ENCODE measurements at places on chromosomes 2 and 18. TPM values are rescaled to one million over a fixed set of nuclear protein-coding genes. Genes with fewer than 3 reads are reported as not detected.

Gene GLS
- 279 TPM for total RNA-seq

Gene UCN
- total RNA-seq = not detected

Gene SERPINB11
- not detected for total RNA-seq

Gene ANKRD30BL
- total RNA-seq = not detected

Gene CHRNG
- not detected for total RNA-seq

Gene SCYGR4
- not detected for total RNA-seq

Gene EMX1
- total RNA-seq = not detected

Gene QPCT
- 2.2 TPM for total RNA-seq

Gene AGXT
- not detected for total RNA-seq

Gene MAT2A
- total RNA-seq = 94.1 TPM

Gene TTC39C
- 20.8 TPM for total RNA-seq

Gene CKAP2L
- total RNA-seq = 13.3 TPM

Gene RBKS
- total RNA-seq = 1.1 TPM

GRCh38 chr18:38972571-38972970, 1407.0 kb upstream of the CELF4 start:
- no peaks in the 10 kb centered on the region for H3K27me3 ChIP-seq
- DNase-seq = no peak
- no peak overlapping the region for H3K27ac ChIP-seq
- no peaks in the 10 kb centered on the region for H3K36me3 ChIP-seq

DNA sequence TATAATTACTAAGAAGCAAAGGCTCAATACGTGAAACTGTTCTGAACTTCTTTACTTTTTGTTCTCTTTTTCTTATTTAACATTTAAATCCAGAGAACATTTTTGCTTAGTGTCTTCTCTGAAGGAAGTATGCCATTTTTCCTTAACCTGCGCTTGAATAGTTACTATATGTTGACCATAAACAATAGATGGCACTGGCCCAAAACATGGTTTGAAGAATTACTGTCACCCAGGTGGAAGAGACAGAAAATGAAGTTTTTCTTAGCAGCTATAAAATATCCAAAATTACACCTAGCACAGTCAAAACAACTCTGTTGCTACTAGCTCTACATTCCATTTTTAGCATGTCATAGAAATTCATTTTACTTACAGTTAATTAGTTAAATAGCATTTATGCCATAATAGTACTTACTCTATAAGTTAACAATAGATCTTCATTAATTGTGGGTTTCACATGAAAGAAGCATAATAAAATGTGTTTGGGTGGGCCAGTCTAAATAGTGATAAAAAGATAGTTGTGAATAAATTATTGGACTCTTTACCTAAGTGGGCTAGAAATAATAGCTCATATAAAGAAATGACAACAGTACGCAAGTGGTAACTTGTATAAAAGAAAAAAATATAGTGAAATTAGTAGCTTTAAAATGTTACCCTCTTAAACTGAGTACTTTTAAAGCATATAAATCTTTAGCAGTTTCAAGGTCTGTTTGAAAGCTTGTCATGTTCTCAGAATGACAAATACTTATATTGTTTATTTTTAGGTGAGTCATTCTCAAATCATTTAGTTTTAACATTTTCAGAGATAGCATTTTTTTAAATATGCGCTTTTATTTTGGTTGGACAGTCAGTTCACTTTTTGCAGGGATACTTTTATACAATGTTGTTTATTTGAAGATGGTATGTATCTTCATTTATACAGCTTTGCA, 3.7 kb downstream of the ETAA1 start:
- no peak overlapping the region for H3K4me3 ChIP-seq
- peak; percentile 71 for DNase-seq
- peak overlapping the region; percentile 44 for H3K27ac ChIP-seq
- no peaks in the 10 kb centered on the region for H3K4me1 ChIP-seq

DNA sequence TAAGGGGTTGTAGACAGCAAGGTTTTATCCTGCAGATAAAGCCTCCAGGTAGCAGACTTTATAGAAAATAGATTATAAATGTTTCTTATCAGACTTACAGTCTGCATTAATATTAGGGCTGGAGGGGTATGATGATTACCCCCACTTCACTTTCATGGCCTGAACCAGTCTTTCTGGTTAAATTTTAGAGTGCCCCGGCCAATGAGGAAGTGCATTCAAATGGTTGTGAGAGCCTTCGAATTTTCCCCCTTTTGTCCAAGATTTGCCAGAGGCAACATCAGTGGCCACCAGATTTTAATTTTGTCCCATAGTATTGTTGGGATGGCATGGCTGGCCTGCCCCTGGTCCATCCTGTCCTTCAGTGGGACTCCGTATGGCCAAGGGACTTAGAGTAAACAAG, 31.6 kb downstream of the COMMD1 start:
- no peak for DNase-seq
- no peaks in the 10 kb centered on the region for H3K27me3 ChIP-seq
- H3K4me3 ChIP-seq = no peak overlapping the region

- H3K4me3 ChIP-seq = no peak overlapping the region
- no peaks in the 10 kb centered on the region for H3K27me3 ChIP-seq
- DNase-seq = no peak
- H3K4me1 ChIP-seq = peaks cover 2% of the 10 kb centered on the region
Measured at GRCh38 chr2:235539773-235540172, 45.9 kb downstream of the AGAP1 start.

GRCh38 chr2:240162939-240163714, 22.7 kb upstream of the OTOS start:
- no peaks in the 10 kb centered on the region for H3K4me1 ChIP-seq
- no peak overlapping the region for H3K4me3 ChIP-seq
- H3K36me3 ChIP-seq = no peaks in the 10 kb centered on the region
- no peak for DNase-seq
- H3K27ac ChIP-seq = no peak overlapping the region

DNA sequence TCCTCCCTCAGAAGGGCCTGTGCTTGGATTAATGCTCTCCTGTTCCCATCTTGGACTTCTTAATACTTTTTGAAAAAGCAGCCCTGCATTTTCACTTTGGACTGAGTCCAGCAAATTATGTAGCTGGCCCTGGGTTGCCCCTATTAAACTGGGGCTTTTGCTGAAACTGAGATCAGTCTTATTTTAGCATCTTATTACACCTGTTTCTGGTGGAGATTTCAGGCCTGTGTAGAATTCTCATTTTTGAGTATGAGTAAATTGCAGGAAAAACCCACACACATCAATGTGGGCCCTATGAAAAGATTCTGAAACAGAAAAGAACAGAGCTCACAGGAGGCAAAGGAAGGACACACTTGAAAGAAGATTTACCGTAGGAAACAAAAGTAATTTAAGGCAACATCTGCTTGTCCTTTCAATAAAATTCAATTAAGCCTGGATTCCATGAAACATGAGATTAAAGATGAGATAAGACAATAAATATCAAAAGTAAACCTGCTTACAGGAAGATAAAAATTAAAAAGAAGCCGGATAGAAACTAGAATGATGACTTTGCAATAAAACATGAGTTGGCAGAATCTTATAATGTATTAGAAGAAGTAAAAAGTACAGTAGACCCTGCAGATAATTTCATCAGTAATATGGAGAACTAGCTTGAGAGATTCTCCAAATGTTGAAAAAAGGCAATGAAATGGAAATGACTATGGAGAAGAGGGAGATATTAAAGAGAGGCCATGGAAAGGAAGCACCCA, 90.7 kb upstream of the GCFC2 start:
- no peaks in the 10 kb centered on the region for H3K4me1 ChIP-seq
- H3K27me3 ChIP-seq = no peaks in the 10 kb centered on the region
- H3K36me3 ChIP-seq = no peaks in the 10 kb centered on the region

DNA sequence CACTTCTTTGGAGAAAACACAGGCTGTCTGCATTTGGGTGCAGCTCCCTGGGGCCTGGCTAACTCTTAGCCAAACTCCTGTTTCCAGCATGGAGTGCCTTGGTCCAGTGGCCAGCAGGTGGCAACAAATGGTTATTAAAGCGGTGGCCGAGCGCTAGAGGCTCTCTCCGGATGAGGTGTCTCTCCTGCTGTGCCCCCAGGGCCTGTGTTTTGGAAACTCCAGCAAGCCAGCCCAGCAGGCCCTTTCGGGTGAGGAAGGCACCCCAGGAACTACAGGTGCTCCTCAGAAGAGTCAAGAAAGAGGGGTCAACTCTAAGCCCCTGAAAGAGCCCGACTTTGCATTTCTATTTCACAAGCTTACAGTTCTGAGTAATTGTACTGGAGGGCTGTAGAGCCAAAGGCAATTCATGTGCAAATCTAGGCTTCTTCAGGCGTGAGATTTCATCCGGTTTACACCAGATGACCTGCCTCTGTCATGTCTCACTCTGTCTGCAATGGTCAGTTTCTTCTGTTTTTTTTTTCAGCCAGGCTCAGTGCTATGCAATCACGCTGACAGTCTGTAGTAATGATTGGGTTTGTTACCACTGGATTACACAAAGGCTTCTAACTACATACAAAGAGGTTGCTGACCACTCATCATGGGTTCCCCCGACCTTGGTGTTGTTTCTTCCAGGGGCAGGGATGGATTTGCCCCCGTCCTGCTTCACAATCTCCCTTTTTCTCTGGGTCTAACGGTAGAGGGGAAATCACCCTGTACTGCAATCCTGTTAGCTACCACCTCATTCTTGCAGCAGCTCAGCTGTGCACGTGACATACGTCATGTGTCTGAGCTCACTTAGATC, 7.6 kb upstream of the CHRNA1 start:
- H3K4me3 ChIP-seq = no peak overlapping the region
- no peaks in the 10 kb centered on the region for H3K27me3 ChIP-seq
- H3K4me1 ChIP-seq = peaks cover 24% of the 10 kb centered on the region
- peak overlapping the region; percentile 93 for H3K27ac ChIP-seq
- no peaks in the 10 kb centered on the region for H3K36me3 ChIP-seq

- H3K27me3 ChIP-seq = no peaks in the 10 kb centered on the region
- DNase-seq = no peak
- H3K4me3 ChIP-seq = no peak overlapping the region
- no peaks in the 10 kb centered on the region for H3K4me1 ChIP-seq
Measured at GRCh38 chr2:239814861-239815601, 210.1 kb downstream of the NDUFA10 start.

DNA sequence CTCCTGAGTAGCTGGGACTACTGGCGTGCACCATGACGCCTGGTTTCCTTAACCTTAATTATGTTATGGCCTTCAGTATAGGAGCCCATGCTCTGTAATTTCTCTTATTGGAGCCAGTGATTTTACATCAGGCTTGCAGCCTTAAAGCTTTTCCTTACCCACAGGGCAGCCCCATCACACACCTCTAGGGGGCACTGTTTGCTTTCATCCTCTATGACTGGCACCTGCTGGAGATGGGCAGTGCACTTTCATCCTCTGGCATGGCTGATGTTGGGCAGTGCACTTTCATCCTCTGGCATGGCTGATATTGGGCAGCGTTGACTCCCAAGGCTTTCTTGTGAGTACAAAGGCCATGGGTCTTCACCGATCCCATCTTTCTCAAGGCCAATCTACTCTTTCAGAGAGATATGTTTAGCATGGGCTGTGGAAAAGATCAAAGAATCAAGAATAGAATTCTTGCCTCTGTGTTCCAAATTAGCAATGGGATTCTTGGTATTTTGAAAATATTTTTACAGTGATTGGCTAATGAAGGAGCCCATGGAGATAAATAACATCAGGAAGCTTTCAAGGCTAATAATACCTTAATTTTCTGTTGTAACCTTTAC, 80.7 kb upstream of the MEX3C start:
- no peak overlapping the region for H3K27ac ChIP-seq
- no peak for DNase-seq
- H3K4me1 ChIP-seq = no peaks in the 10 kb centered on the region
- H3K27me3 ChIP-seq = no peaks in the 10 kb centered on the region
- H3K36me3 ChIP-seq = no peaks in the 10 kb centered on the region
- H3K4me3 ChIP-seq = no peak overlapping the region

DNA sequence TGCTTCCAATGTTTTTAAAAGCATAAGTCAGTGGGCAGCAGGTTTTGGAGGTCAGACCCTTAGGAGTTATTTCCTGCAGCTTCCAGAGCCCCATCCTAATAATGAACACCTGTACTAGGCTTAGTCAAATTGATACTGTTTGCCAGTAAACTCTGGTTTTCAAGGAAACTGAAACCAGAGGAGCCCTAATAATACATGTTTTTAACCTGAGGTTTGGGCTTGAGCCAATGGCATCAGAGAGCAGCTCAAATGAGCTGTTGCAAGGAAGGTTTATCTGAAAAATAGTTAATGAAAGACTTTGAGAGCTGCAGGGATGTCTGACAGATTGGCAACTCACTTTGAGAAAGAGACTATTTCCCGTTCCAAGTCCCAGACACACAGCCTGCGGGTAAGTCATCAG, 54.6 kb downstream of the DCC start:
- H3K27me3 ChIP-seq = no peaks in the 10 kb centered on the region
- H3K27ac ChIP-seq = no peak overlapping the region
- no peak for DNase-seq
- H3K4me3 ChIP-seq = no peak overlapping the region

- no peak overlapping the region for H3K27ac ChIP-seq
- no peak for DNase-seq
- H3K36me3 ChIP-seq = no peaks in the 10 kb centered on the region
- no peaks in the 10 kb centered on the region for H3K27me3 ChIP-seq
- H3K4me1 ChIP-seq = peaks cover 9% of the 10 kb centered on the region
- peak overlapping the region; percentile 28 for H3K4me3 ChIP-seq
Measured at GRCh38 chr2:172340394-172340793, 87.0 kb upstream of the ITGA6 start.

DNA sequence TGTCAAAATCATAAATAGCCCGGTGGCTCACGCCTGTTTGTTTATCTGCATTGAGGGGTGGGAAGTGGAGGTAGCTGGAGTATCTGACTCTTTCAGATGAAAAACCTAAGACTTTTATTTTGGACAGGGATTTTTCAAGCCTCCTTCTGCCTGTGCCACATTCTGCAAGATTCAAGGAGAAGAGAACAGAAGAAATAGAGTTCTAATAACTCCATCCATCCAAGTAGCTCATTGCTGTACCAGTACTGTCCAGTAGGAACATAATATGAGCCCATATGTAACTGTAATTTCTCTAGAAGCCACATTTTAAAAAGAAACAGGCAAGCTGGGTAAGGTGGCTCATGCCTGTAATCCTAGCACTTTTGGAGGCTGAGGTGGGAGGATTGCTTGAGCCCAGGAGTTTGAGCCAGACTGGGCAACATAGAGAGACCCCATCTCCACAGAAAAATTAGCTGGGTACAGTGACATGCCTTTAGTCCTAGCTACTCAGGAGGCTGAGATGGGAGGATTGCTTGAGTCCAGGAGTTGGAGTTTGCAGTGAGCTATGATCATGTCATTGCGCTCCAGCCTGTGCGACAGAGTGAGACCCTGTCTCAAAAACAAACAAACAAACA, 35.4 kb upstream of the NT5DC4 start:
- H3K27me3 ChIP-seq = no peaks in the 10 kb centered on the region
- DNase-seq = no peak
- no peaks in the 10 kb centered on the region for H3K36me3 ChIP-seq
- peaks cover 1% of the 10 kb centered on the region for H3K4me1 ChIP-seq

- H3K27me3 ChIP-seq = no peaks in the 10 kb centered on the region
- no peak overlapping the region for H3K4me3 ChIP-seq
- peak; percentile 15 for DNase-seq
- no peaks in the 10 kb centered on the region for H3K36me3 ChIP-seq
- H3K27ac ChIP-seq = no peak overlapping the region
Measured at GRCh38 chr18:24985586-24985985, 366.4 kb downstream of the ZNF521 start.

- no peaks in the 10 kb centered on the region for H3K36me3 ChIP-seq
- no peaks in the 10 kb centered on the region for H3K4me1 ChIP-seq
- no peak for DNase-seq
Measured at GRCh38 chr18:63664571-63664970, 2.9 kb upstream of the SERPINB3 start.

- no peaks in the 10 kb centered on the region for H3K36me3 ChIP-seq
- H3K4me1 ChIP-seq = peaks cover 43% of the 10 kb centered on the region
- no peaks in the 10 kb centered on the region for H3K27me3 ChIP-seq
- H3K4me3 ChIP-seq = no peak overlapping the region
- H3K27ac ChIP-seq = 0 out of 2 replicates have a peak overlapping the region, but pooled peaks have one; percentile 13
Measured at GRCh38 chr2:85257359-85257969, 70.3 kb downstream of the TGOLN2 start.

GRCh38 chr2:119520696-119521432, 3.4 kb downstream of the SCTR start:
- H3K27me3 ChIP-seq = peaks cover 30% of the 10 kb centered on the region
- no peak overlapping the region for H3K4me3 ChIP-seq
- H3K4me1 ChIP-seq = no peaks in the 10 kb centered on the region
- H3K36me3 ChIP-seq = no peaks in the 10 kb centered on the region
